Cardiac fibroblast (primary cell): ENCODE measurements at places on chromosomes 2 and 18.
A peak's percentile ranks its signal among the peaks of the same experiment; 100 is the strongest.

GRCh38 chr2:241095594-241096290 lies 6.3 kb downstream of the MTERF4 start:
- no peak for DNase-seq

DNA sequence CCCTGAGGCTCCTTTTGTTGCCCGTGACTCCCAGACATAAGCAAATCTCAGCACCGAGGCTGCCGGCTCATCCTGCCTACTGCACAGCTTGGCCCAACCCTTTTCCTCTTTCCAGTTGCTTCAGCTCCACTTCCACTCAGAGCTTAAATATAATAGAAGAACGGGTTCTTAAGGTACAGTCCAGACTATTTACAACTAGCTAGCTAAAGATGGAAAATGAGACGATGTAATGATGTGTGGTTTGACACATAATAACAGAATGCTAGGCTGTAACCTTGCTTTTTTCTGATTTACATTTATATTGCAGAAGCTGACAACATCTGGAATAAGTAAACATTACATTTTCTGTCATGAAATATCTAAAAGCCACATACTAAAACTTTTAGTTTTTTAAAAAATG lies 26.9 kb upstream of the ATP9B start:
- DNase-seq, result no peak

DNA sequence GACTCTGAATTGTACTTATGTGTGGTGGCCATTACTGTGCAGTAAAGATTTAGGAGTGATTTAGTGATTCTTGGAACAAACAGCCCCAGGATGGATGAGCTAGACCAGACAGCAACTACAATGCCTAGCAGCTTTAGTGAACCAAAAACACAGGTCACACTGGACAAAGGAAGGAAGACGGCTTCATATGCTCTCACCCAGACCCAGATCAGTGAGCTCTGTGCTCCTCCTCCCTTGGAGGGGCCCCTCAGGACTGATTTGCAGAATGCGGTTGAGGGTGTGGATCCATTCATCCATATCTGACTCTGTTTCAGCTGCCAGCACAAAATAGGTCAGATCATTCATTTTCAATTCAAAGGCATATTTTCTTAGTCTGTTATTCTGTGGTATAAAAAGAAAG lies 159.7 kb upstream of the CCDC195 start:
- no peak for DNase-seq

DNA sequence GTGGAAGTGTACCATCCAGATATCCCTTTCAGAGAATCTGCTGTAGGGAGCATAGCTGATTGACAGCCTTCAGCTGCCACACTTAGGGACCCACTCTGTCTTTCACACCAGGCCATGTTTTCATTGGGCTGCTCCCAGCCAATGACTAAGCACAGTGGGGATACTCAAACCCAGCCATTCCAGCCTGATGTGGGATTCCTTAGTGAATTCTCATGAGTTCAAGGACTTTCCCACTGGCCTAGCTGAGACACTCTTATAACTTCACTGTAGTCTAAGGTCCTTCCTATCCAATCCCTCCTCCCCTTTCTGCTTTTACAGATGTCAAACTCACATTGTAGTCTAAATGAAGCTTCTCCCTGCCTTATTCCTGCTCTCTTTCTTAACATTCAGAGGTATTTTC lies 201.2 kb downstream of the PIK3C3 start:
- no peak for DNase-seq

DNA sequence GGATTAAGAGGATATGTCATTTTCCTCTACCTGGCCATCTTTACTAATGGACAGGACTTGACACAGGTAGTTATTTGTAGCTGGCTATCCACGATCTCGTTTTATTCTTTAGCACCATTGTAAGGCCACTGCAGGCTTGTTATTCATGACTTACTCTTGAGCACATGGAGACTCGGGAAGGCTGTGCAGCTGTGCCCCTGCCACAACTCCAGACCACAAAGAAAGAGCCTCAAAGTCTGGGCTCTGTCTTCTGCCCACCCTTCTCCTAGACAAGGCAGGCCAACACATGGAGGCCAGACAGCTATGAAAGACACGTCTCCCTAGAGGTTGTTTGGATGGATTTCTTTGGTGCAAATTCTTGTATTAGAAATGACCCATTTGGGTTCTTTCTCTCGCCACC lies 133.8 kb downstream of the NAPG start:
- DNase-seq, result no peak

DNA sequence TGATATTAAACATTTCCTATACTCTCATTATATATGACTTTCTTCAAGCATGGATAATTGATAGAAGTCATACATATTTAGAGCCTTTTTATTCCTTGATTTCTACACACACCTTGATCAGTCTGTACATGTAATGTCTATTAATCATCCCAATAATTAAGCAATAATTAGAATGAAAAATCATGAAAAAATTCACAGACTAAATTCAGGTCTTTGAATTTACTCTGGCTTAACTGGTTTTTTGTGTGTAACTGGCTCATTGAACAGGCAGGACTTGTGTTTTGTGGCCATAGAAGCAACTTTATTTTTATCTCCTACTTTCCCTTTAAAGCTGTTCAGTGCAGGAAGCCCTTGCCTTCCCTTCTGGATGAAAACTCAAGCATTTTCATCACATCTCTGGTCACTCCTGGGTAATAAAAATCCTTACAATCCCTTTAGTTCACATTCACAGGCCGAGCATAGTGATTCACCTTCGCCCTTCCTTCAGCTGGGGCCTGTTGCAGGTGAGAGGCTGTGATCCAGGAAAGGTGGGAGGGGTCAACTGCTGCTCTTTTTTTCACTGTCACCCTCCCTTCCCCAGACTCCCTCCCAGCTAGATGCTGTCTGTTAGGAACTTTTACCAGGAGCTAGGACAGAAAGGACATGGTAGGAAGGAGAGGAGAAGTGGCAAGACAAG lies 58.0 kb upstream of the ITSN2 start:
- no peak for DNase-seq

GRCh38 chr2:126238251-126238650 lies 417.7 kb upstream of the GYPC start:
- DNase-seq, result no peak

- no peak for DNase-seq
Observed at GRCh38 chr2:238956676-238957075, 108.8 kb downstream of the TWIST2 start.

GRCh38 chr2:168245074-168245825 lies 2.1 kb downstream of the STK39 start:
- no peak for DNase-seq

- no peak for DNase-seq
Observed at GRCh38 chr2:172751564-172751963, 15.9 kb downstream of the RAPGEF4 start.

DNA sequence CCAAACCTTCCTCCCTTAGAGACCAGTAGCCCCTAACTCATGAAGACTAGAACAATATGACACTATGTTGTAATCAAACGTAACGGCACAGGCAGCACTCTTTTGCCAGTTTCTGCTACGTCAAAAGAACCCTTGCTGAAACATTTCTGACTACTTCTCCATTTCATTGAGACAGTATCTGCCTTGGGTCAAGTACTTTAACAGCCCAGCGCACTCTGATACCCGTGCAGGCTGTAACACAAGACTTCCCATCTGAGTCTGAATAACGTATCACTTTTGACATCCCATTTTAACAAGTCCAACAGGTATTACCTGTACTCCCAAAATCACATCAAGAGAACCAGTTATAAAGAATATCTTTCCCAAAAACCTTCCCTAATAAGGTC lies 38.4 kb downstream of the TBC1D8 start:
- no peak for DNase-seq

DNA sequence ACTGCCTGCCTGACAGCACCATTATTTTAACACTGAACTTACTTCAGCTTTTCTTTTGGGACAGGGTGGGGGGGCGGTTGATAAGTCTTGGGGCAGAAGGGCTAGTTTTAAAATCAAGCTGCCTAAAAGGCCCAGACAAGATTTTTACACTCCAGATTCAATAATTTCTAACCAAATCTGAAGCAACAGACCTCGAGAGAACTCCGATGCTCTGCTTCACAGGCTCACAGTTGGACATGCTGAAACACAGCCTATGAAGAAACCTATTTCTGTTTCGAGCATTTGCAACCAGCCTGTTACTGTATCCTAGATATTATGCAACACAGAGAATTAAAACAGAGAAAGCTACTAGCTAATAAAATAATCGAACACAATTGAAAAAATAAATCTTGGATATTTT lies 1.3 kb upstream of the MYT1L start:
- DNase-seq, result no peak

- peak; percentile 79 for DNase-seq
Observed at GRCh38 chr2:218397820-218398436, 1.7 kb upstream of the CTDSP1 start.

DNA sequence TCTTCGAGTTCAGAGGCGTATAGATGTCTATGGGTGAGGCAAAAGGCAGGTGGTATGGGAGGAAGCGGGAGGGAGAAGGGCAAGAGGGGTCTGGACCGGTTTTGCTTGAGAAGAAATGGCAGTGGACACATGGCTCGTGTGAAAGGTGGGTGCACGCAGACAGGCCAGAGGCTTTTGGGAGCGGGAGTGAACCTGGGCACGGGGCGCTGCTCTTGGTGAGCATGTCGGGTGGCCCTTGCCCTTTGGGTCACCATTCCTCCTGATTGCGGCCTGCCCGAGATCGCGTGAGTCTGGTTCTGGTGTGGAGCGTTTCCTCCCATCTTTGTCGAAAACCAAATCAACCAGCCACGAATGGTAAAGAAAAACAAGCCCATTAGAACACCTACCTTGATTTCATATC lies 12.6 kb downstream of the LDLRAD4 start:
- no peak for DNase-seq

GRCh38 chr2:102724016-102724490 lies 37.8 kb upstream of the TMEM182 start:
- no peak for DNase-seq

- peak; percentile 13 for DNase-seq
Observed at GRCh38 chr18:56197241-56197859, 441.0 kb downstream of the TXNL1 start.

DNA sequence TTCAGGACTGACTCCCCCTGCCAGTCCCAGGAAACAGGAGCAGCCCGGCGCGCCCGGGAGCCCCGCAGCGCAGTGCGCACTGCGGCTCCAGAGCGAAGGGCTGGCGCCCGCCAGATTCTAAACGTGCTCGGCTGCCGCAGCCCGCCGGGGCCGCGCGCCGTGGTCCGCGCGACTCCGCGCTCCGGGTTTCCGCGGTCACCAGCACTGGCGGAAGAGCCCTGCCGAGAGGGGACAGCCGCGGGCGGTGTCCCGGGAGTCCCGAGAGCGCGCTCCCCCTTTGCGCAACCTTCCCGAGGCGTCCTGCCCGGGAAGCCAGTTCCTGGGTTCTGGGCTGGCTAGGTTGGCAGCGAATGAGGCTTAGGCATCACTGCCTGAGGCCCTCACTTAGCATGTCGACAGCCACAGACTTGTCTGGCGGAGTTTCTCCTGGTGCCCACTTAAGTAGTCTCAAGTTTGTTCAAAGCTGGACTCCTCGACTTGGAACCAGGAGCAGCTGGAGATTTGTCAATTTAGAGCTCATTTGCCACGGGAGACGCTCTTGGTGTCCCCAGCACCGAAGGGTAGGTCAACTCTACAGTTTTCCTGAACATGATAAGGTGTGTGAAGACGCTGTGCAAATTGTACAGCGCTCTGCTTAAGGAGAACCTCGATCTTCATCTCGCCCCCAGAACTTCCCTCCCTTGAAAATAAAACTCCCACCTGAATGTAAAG lies 1.5 kb upstream of the VSNL1 start:
- DNase-seq, result peak; percentile 63

- DNase-seq, result peak; percentile 45
Observed at GRCh38 chr18:3262234-3263131, 550 bp downstream of the MYL12B start.

- DNase-seq, result peak; percentile 42
Observed at GRCh38 chr2:133591164-133591563, 22.9 kb upstream of the NCKAP5 start.

DNA sequence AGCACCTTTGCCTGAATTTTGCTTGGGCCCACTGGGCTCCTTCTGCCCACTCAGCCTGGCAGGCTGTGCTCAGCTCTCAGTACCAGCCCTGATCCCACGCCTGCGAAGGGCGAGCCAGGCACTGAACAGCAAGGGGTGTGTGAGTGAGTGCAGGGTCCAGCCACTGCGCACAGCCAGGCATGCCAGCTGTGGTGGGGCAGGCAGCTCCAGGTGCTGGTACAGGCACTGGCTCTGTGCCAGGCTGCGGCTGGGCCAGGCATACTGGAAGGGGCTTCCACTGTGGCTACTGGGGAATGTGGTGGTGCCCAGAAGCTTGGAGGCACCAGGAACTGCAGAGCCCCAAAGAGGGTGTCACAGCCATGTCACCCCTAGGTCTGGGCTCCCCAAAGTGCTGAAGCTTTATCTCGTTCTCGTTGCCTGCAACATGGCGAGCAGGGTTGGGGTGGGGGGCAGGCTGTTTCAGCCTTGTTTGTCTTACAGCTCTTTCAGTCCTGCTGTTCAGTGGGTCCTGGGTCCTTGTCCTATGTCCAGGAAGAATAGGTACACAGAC lies 8.8 kb downstream of the DYSF start:
- no peak for DNase-seq

- DNase-seq, result peak; percentile 54
Observed at GRCh38 chr2:190534310-190535120, at the start of gene NEMP2. Gene NEMP2, minus strand, starts transcription at chr2:190534722. Its CDS starts 67 bp downstream, at chr2:190534655.

GRCh38 chr2:69683170-69683971 lies 39.8 kb upstream of the AAK1 start:
- DNase-seq, result peak; percentile 94

GRCh38 chr2:112924360-112924759 lies 13.4 kb downstream of the IL37 start:
- DNase-seq, result no peak

- DNase-seq, result no peak
Observed at GRCh38 chr2:101479328-101479727, 4.4 kb upstream of the RFX8 start.

- no peak for DNase-seq
Observed at GRCh38 chr18:78605255-78605654, 374.4 kb upstream of the SALL3 start.

DNA sequence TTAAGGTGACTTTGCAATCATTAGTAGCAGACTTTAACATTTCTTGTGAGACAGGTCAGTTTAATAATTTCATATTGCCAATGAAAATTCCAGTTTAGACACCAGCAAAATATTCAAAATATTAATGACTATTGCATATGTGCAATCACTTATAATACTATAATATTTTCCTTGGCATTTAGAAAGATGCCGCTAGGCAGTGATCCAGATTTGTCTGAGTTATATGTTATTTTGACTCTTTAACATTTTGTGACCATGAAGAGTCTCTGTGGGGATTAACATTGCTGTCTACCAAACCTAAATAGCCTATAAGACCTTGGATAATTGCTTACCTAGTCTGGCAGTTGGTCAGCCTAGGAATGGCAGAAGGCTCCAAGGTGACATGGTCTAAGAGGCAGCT lies 389.6 kb downstream of the THSD7B start:
- no peak for DNase-seq

DNA sequence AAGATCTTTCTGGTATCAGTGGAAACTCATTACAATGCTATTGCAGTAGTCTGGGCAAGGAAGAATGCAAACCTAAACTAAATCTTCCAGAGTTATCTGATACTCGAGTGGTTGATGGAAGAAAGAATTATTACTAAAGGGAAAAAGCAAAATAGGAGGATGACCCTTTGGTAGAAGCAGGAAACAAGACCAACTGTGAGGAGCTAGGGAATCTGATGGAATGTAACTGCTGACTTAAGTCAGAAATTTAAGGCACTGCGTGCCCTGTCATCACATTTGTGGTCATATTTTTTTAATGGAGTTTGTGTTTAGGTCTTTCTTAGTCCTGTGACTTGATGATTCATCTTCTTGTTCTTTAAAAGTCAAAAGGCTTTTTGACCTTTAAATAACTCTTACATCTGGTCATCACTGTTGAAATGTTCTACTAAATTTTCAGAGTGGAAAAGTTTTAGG lies 36.5 kb upstream of the ARMC9 start:
- DNase-seq, result peak; percentile 98
